ENCODE measurements at places on chromosomes 12 and 14.

DNA sequence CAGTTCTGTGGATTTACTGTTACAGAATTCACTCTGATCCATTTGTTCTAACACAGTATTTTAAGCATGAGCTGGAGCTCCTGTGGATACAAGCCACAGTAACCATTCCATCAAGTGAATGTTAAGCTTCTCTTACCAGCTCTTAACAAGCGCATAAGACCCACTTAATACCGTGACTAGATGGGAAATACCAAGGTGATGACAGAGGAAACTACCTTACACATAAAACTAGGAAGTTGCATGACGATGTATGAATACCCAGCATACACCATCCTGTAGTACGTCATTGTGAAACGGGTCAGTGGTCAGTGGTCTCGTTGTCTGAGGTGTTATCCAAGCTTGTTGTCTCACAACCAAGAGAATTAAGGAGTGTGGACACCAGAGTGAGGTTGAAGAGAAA is 2.0 kb upstream of the GALC start:
- DNase-seq, result no peak

DNA sequence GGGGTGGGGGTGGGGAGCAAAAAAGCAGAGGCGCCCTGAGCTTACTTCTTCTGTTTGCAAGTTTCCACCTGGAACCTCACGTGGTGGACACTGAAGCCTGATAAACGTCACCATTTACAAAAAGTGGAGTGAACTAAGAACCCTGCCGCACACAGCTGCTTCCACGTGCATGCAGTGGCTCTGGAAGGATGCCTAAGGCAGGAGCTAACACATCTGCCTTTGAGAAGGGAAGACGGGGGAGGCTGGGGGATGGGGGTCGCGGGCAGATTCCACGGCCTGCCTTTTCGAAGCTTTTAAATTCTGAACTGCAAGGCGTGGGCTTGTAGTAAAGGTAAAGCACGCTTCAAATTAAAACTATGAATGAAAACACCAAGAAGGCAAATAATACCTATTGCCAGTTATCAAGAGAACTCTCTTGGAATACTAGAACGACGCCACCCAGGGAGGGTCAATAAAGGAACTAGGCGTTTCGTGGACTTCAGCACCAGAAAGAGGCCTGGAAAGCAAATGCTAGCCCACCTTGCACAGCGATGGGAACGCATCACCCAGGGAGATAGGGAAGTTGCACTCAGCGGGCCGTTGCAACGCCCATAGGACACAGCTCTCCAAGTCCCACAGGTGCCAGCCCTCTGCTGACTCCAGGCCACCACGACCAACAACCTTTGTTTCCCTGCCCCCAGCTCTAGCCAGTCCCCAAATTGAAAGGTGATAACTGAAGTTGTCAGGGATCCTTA is 61.8 kb downstream of the TESC start:
- peak; percentile 22 for DNase-seq

DNA sequence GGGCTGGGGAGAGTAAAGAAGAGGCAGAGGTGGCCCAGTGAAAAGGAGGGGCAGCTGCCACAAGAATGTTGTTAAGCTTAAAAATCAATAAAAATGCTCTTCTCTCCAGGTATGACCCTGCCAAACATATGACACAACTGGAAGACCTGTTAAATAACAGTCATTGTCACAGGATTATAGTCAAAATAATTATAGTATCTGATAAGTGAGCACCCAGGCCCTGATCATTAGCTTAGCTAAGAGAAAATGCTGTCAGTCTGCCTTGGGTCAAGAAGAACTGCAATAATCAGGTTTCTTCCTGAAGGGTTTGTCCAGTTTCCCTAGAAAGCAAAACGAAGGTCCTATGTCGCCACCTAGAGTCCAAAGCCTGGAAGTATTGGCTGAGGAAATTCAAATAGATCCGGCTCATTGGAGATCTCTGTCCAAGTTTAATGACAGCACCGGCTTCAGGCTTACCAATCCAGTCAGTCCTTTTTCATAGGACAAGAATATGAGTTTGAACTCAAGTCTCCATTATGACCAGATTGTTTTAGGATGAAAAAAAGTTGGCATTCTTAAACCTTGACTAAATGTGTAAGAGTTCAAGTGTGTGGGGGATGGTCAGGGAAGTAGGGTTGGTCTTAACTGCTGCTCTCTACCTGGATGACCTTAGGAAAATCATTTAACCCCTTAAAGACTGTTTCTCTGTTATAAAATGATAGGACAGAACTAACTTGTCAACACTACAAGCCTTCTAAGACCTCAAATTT is 22.5 kb upstream of the NKX2-8 start:
- no peak for DNase-seq

- no peak for DNase-seq
Measured at GRCh38 chr12:98532687-98533304, 17.4 kb downstream of the TMPO start.

DNA sequence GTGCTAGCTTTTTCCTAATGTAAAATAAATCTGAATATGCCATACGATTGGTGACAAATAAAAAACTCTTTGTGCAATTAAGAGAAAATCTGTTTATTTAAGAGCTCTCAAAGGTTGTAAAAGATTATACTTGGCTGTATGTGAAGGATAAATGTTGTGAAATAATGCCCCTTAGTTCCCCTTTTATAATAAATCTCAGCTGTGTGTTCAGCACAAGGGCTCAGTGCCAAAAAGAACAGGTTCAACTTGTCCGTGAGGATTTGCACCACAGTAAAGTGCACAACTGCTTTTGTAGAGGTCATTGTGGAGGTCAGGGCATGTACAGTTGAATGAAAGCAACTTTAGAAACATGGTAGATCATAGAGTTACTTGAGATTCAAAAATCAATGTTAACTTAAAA is 118.6 kb downstream of the TRMT5 start:
- no peak for DNase-seq

DNA sequence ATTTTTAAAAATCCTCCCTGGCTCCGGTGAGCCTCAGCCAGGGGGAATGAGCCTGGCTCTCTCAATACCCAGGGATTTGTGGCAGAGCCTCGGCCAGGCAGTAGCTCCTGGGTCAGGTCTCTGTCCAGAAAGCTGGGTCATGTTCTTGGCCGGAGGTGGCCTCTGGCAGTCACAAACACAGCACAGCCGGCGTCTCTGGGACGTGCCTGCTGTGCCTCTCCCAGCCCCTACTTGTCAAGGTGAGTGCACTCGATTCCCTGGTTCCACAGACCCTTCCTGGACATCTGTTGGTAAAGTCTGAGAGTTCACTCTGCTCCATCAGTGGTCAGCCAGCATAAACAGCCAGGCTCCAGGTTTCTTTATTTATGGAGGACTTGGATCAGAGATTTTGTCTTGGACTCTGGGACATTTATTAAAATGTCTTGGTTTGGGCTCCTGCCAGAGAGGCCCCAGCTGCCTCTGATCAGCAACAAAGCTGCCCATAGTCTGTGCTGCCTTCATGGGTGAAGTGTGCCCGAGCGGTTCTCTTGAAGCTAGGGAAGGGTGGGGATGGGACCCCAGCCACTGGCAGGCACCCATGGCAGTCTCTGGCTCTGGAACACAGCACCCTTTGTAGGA is 56.7 kb downstream of the DGLUCY start:
- peak; percentile 55 for DNase-seq
